ENCODE measurements at places on chromosomes 5 and 9.

DNA sequence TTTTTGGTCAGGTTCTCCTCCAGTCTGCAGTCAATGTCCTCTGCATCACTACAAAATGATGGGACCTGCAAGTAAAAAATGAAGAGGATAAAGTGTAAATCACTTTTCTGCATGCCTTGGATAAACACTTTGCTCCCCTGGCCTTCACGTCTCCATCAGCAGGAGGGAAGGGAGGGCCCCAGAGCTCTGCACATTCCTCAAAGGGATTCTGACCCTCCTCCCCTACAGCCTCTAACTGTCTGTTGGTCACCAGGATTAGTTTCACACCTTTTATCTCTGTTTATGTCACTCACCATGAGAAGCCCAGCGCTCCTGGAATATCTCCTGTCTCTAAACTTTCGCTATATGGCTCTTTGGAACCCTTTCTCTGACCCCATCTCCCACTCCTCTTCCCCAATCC, 103.3 kb downstream of the SVEP1 start:
- DNase-seq = no peak

DNA sequence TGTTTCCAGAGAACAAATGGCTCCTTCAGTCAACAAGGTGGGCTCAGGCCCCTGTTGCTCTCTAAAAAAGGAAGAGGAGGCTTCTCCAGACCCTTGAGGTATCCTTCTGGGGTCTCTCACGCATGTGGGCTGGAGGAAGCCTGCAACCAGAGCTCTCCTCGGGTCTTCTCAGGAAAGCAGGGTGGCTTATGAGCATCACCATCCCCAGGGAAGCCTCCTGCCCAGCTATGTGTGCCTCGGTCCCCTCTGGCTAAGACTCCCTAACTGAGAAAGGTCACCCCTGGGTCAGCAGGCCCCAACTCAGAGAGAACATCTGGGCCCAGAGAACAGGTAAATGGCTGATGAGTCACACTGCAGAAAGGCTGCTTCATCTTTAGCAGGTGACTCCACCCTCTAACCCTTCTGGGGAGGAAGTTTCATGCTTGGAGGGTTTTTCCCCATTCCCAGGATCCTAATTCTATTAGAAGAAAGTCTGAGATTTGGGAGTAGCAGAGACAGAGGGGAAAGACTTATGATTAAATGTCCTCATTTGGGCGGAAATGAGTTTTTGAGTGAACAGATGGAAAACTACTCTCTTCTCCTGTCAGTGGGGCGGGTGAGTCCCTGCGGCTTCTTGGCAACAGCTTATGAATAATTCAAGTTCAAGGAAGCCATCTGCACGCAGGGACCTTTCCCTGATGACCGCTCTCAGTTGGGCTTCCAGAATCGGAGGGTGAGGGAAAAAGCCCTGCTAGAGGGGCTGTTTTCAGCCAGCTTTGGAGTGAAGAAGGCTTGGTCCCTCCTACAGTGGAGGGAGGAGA, 41.9 kb downstream of the TGFBI start:
- DNase-seq = no peak

DNA sequence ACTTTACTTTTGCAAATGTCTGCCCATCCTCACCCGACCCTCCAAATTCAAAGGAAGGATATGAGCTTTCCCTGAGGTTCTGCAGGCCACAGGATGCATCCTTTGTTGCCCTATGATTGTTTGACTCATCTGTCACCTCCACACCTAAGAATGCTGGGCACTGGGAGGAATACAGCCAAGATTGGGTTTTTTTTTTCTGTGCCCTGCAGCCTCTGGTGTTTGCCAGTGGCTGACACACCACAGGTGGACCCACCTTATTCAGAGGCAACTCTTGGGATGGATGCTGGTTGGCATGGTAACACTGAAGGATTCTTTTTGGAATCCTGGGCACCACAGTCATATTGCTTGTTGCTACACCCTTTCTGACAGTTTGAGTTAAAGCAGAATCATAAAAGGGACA, 29.7 kb downstream of the C9orf152 start:
- DNase-seq = no peak

DNA sequence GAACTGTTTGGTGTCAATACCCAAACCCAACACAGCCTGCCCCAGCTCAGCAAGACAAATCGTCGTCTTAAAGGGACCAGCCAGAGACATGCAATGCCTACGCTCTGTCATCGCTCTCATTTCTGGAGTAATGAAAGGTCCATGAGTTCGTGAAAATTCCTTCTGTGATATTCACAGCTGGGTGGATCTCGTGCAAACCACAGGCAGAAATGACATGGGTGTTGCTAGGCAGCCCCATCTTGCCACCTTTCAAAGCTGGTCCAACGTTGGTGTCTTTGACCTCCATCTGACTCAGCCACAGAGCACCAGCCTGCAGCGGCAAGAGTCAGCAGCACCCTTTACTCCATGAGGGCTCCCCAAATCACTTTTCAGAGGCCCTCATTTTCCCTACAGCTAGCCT, 215.3 kb downstream of the SLIT3 start:
- DNase-seq = no peak

GRCh38 chr9:101512116-101512515, 21.5 kb upstream of the RNF20 start:
- DNase-seq = no peak

- no peak for DNase-seq
These were observed 193.2 kb upstream of the KIF2A start for GRCh38 chr5:62112689-62113228.

DNA sequence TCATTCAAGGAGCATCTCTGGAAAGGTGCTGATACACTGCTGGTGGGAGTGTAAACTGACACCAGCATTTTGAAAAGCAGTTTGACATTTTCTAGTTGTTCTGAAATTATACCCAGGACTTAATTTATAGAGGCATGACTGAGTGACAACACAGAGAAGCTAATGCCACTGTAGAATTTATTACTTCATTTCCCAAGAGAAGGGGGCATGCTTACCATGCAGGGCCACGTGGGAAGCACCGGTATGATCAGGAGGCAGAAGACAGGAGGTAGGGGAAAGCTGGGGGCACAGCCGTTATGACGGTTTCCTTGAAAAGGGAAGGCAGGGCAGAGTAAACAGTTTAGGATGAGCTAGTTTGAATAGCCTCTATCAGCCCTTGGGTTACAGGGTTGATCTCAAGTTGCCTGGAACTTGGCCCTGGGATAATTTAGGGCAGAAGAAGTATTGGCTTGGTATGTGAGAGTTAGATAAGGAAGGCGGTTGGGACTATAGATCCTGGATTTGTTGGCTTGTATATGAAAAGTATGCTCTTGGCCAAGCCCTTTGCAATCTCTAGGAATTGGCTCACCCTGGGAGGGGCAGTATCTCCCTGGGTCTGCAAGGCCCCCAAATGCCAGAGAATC, 305.7 kb downstream of the ENC1 start:
- no peak for DNase-seq

- DNase-seq = no peak
These were observed 291.6 kb upstream of the C9orf72 start for GRCh38 chr9:27864644-27865438.

DNA sequence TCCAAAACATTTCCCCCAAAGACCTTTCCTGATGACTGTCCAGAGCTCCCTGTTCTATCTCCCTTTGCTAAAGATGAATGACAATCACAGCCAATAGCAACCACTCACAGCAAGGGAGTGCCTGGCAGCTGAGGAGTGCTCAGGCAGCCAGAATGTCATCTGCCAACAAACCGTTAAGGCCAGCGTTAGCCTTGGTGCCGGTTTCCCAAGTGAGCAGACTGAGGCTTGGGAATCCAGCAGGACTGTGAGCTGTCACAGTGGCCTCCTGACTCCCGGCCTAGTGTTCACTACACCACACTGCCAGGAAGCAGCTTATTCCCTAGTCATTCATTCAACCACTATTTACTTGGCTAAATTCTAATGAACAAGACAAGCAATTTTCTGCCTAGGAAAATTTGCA, 24.7 kb downstream of the STK10 start:
- no peak for DNase-seq

DNA sequence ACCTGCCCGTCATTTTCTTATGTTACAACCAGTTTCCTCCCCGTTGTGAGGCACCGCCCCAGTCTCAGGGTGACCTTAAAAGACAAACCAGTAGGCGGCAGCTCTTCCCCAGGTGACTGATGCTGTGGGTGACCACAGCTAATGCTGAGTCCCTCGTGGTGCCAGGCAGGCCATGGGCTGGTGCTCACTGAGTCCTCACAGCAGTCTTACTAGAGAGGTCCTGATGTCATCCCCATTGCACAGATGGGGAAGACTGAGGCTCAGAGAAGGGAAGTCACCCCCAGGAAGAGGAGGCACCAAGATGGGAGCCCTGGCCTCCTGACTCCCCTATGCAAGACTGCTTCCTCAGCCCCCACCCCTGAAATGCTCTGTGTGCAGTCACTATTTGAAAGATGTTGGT, 978 bp downstream of the CFAP157 start:
- DNase-seq = no peak

- no peak for DNase-seq
These were observed 26.6 kb downstream of the AK3 start for GRCh38 chr9:4714266-4715016.

GRCh38 chr5:157443041-157443549, 16.9 kb upstream of the NIPAL4 start:
- DNase-seq = no peak

DNA sequence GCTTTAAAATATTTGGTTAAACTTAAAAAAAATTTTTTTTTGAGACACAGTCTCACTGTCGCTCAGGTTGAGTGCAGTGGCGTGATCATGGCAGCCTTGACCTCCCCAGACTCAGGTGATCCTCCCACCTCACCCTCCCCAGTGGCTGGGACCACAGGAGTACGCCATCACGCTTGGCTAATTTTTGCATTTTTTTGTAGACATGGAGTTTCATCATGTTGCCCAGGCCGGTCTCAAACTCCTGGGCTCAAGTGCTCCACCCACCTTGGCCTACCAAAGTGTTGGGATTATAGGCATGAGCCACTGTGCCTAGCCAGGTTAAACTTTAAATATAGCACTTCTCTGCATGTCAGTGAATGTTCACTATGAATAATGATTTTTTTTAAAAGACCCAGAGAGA, 224.5 kb upstream of the RFX3 start:
- no peak for DNase-seq

DNA sequence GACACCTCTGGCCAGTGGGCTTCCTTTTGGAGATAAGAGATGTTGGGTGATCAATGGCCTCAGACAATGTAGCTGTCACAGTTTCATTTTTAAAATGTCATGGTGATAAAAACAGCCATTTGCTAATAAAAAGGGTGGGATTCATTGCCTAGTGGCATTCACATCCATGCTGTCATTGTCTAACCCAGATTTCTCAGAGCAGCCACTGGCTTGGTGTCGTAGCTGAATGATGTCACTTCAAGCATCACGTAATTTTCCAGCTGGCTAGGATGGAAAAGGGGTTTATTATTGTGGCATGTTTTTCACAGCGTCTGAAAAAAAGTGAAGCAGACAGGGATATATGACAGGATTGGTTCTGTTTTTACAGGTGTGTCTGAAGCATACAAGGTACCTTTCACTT, 184.7 kb downstream of the AOPEP start:
- DNase-seq = no peak

DNA sequence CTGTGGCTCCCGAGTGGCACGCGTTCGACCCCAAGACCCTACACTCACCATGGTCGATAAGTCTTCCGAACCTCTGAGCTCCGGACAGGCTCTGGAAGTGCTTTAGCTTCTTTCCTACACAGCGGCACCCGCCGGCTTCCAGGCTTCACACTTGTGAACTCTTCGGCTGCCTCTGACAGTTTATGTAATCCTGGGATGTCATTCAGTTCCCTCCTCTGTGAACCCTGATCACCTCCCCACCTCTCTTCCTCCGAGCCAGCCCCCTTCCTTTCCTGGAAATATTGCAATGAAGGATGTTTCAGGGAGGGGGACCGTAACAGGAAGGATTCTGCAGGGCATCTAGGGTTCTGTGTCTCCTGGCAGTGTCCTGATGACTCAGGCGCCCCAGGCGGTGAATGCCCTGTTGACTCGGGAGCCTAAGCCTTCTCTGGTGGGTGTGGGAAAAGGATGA, at the start of gene CD14:
CD14 (minus strand) TSS at position 155 of the 451 bp plus-strand sequence; CDS start at position 51, 104 bp downstream.
- DNase-seq = peak; percentile 25

All from GM04503 (cell line).